ENCODE measurements at places on chromosomes 1 and 21.

- no peak for DNase-seq
Observed at GRCh38 chr1:27116697-27117096, 38.2 kb downstream of the SLC9A1 start.

DNA sequence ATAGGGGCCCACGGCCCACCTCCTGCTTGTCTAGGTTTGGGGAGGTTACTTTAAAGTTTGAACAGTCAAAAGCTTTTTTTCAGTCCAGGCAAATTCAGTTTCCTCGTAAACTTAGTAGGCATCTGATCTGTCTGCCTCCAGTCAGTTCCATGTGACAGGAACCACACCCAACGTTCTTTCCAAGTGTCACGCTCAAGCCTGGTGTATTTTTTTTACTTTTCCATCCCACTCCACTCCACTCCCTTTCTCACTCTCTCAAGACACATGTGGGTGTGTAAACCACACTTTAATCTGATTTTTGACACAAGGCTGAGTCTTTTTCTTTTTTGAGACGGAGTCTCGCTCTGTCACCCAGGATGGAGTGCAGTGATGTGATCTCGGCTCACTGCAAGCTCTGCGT lies 60.3 kb upstream of the GPR153 start:
- DNase-seq = no peak

DNA sequence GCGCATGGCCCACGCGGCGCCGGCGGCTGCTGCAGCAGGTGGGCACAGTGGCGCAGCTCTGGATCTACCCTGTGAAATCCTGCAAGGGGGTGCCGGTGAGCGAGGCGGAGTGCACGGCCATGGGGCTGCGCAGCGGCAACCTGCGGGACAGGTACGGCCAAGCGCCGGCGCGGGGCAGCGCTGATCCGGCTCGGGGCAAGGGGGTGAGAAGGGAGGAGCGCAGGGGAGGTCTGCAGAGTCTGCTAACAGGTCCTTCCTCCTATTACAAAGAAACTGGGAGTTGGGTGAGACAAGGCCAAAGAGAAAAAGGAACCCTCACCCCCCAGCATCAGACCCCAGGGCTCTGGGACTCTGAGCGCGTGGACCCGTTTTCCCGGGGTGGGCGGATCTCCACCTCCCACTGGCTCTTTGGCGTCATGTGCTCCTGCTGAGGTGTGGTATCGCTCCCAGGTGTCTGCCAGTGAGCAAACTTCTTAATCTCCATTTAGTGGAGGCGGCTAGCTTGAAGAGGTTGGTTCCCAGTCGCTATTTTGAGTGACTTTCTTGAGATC lies 431 bp downstream of the MTARC1 start:
- no peak for DNase-seq

DNA sequence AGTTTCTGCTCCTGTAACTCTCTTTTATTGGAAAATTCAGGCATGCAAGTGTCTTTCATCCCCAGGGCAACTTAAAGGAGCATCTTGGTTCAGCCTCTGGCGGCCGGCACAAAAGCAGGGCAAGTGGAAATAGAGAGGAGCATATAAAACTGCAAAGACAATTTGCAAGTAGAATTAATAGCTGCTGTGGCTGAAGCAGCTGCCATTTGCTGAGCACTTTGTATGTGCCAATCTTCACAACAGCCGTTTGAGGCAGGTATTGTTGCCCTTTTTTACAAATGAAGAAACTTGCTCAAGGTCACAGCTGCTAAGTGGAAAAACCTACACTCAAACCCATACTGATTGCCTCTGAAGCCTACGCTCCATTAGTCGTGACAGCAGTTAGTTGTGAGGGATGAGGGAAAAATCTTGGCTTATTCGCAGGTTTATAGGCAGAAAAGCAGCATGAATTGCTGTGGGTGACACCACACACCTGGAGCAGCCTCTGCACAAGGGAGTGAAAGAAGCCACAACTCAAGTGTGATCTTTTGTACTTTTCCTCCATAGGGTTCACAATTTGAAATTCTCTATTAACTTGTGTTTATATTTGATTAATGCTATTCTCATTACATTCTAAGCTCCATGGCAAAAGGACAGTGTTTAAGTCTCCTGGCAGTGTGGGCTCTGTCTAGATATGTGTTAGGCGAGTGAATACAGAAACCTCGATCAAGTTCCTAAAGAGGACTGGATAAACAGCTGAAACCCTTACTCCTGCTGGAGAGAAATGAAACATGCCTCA lies 99.0 kb upstream of the BEND5 start:
- no peak for DNase-seq

- no peak for DNase-seq
Observed at GRCh38 chr1:106956721-106957120, 99.8 kb upstream of the PRMT6 start.

DNA sequence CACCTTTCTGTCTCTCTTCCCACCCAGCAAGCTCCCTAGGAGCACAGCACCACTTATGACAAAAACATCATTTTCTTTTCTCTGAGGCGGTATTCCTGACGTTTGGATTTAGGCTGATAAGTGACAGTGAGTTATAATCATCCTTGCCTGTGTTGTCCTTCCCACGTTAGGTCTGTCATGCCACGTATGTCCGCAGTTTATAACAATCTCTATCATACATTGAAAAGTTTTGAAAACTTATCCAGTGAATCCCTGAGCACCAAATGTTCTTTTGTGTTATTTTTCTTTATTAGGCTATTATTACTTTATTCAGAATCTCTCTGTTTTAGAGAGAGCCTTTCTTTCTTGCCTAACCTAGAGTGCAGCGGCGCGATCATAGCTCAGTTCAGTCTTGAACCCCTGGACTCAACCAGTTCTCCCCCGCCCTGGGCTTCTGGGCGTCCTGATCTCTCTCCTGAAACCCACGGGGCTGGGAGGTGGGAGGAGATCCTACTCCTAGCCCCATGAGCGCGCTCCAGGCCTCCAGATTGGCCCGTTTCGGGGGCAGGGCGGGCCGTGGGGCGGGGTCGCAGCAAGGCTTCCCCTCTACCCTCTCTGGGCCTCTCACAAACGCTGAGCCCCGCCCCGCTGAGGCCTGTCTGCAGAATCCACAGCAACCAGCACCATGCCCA lies at the start of gene GSTM2:
Gene GSTM2 (plus strand): TSS at position 606 of the 671 bp plus-strand sequence. CDS start 59 bp downstream, at position 665.
- DNase-seq = peak; percentile 90

- DNase-seq = no peak
Observed at GRCh38 chr1:43205671-43206070, 33.5 kb downstream of the CFAP57 start.

- no peak for DNase-seq
Observed at GRCh38 chr1:186708694-186709097, 28.5 kb upstream of the PTGS2 start.

- DNase-seq = no peak
Observed at GRCh38 chr1:110216844-110217444, 6.8 kb downstream of the KCNC4 start.

GRCh38 chr1:172837816-172838679 lies 179.1 kb downstream of the FASLG start:
- no peak for DNase-seq

Measured in stimulated activated CD4-positive, alpha-beta T cell treated with anti-CD3 and anti-CD28 coated beads, Interleukin-15, amount 100 ng/mL, for 48 hours (primary cell).